ENCODE measurements at places on chromosomes 11 and 22.
A peak's percentile ranks its signal among the peaks of the same experiment; 100 is the strongest.

- no peak for DNase-seq
Measured at GRCh38 chr22:50243685-50244419, 971 bp downstream of the TUBGCP6 start.

DNA sequence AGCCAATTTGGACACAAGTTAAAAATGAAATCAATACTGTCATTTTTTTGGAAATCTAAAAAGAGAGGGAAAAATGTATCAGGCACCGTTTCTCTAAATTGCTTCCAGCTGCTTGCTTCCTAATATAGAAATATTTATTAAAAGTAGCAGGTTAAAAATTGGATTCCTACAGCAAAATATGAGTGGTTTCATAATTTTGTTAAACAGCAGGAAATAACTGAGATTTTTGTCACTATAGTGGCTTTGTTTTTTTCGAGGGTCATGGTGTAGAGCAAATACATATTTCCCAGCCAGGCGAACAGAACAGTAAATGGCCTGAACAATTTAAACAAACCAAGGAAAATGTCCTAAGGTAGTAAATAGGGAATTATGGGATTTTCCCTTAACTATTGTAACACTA lies 159.7 kb downstream of the DDX10 start:
- no peak for DNase-seq

DNA sequence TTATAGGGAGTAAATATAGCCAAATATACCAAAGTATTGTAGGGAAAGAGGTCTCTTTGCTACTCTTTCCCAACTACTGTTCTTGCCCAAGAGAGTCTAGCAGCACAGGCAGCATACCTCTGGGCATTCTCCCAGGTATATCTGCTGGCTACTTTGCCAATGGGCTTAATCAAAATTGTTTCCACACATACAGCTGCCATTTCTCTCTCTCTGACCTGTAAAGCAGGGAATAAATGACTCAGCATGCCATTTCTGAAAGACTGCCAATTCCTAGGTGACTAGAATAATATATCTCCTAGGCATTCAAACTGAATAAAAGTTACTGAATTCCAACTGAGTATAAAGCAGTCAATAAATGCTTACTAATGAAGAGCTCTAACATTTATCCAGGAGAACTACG lies 44.6 kb downstream of the RDX start:
- no peak for DNase-seq

DNA sequence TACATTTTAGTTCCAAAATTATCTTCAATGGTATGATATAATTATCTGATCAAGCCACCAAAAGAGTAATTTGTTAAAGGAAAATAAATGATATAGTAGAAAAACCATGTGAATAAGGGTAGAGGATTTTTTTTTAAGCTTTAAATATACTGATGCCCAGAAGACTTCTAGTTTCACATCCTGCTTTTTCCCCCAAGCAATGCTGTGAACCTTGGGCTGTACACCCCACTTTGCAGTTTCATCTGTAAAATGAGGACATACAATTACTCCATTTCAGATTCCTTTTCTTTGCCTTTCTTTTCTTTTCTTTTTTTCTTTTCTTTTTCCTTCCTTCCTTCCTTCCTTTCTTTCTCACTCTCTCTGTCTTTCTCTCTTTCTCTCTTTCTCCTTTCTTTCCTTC lies 1125.4 kb downstream of the DLG2 start:
- DNase-seq = no peak

GRCh38 chr11:86129740-86130540 lies 61.1 kb upstream of the PICALM start:
- DNase-seq = no peak

- DNase-seq = no peak
Measured at GRCh38 chr22:46739094-46739870, 1.2 kb upstream of the CERK start.

GRCh38 chr11:111355101-111355500 lies 24.0 kb downstream of the POU2AF1 start:
- DNase-seq = no peak

- DNase-seq = no peak
Measured at GRCh38 chr22:37045958-37046357, 5.6 kb upstream of the KCTD17 start.

GRCh38 chr22:39309364-39309861 lies 10.0 kb downstream of the RPL3 start:
- no peak for DNase-seq

DNA sequence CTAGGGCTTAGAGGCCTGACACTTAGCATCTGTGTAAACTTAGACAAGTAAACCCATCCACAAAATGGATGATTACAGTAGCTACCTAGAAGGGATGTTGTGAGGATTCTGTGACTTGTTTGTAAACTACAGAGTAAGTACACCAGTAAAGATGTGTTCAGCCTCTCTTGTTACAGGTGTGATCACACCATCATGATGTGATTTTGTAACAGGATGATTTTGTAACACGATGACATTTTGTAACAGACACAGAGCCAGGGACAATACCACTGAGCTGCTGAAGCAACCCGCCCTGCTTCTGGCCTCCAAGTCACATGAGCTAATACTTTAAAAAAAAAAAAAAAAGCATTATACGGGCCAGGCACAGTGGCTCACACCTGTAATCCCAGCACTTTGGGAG lies 17.0 kb downstream of the FADD start:
- no peak for DNase-seq

- DNase-seq = no peak
Measured at GRCh38 chr22:20092477-20092854, 12.4 kb downstream of the DGCR8 start.

GRCh38 chr11:127675581-127675980 lies 675.0 kb upstream of the KIRREL3 start:
- DNase-seq = no peak

- DNase-seq = no peak
Measured at GRCh38 chr11:66543263-66544107, 2.4 kb downstream of the ZDHHC24 start.

GRCh38 chr11:35272391-35272902 lies 133.5 kb downstream of the CD44 start:
- DNase-seq = peak; percentile 9

GRCh38 chr11:5625281-5625680 lies 480 bp downstream of the TRIM34 start:
- DNase-seq = no peak

GRCh38 chr11:44992181-44992582 lies 41.5 kb upstream of the TP53I11 start:
- DNase-seq = no peak

DNA sequence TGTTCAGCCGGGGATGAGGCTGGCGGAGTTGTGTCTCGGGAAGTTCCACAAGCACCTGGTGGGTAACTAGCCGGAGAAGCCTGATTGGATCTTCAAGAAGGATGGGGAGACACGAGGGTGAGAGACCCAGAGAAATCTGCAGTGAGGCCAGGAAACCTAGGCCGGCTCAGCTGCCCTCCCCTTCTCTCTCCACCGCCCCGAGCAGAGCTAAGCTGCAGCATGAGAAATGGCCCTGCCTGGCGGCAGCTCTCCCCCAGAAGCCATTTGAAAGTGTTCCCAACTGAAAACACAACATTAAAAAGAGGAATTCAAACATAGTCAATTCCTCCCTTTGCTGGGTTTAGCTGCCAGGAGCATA lies 77.8 kb upstream of the SHISAL1 start:
- DNase-seq = no peak

DNA sequence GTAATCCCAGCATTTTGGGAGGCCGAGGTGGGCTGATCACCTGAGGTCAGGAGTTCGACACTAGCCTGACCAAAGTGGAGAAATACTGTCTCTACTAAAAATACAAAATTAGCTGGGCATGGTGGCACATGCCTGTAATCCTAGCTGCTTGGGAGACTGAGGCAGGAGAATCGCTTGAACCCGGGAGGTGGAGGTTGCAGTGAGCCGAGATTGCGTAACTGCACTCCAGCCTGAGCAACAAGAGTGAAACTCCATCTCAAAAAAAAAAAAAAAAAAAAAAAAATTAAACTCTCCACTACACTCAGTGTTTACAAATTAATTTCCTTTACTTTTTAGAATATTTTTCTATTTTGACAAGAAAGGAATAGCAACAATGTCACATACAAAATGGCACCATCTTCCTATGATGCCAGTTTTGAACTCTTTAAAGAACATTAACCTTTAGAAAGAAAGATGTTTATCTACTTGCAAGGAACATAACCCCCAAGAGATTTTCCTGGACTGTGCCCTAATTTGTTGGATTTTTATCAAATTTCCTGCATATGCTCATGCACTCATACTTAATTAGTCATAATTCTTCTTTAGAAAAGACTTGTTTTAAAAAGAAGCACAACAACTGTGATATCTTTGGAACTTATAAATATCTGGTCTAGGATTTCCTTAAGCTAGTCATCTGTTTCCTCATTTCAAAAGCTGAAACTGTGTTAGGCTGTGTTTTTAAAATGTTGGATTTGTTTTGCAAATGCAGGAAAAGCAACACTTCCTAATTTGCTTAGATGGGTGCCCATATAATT lies 22.6 kb upstream of the HIPK3 start:
- DNase-seq = no peak

GRCh38 chr11:109148669-109149068 lies 273.3 kb upstream of the C11orf87 start:
- peak; percentile 27 for DNase-seq

DNA sequence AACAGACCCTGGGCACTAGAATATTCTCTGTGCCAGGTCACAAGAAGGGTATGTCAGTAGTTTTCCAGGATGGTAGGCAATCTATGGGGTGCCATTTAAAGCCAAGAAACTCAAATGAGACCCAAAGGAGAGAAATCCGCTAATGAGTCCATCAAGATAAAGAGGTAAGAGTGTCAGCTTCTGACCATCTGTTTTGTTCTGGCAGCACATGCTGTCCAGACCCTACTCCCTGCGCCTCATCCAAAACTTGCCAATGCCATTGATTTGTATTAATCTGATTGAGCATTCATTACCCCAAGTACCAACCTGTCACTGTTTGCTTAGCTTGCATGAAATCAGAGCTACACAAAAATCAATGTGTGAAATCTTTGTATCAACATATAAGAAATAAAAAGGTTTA lies 229.0 kb downstream of the BLID start:
- no peak for DNase-seq

- DNase-seq = no peak
Measured at GRCh38 chr22:45451972-45452371, 38.5 kb downstream of the RIBC2 start.

GRCh38 chr11:1734641-1735081 lies 15.7 kb downstream of the IFITM10 start:
- no peak for DNase-seq

- no peak for DNase-seq
Measured at GRCh38 chr11:38160433-38160832, 1562.4 kb upstream of the RAG2 start.

DNA sequence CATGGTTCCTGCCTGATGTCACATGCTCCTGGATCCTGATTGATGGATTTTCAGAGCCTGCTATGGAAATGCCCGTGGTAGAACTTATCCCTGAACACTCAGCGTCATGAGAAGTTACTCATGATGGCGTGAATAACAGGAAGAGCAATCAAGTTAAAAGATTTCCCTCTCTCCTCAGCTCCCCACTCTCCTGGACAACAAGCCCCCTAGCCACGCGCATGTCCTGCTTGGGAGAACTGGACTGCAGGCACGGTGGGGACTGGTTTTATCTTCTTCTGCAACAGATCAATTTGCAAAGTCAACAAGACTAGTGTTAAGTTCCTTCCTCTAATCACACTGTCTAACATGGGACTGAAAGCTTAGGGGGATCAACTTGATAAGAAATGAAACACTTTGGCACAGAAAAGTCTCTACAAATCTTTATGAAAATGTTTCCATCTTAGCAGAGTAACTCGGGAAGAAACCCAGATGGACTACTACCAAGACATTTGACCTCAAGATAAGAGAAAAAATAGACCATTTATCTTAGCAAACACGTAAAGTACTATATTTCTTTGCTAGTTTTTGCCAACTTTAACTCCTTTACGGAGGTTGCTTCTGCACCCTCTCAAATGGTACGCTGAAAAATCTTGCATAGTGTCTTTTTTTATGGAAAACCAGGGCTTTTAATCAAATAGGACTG lies 27.6 kb downstream of the POU2AF1 start:
- no peak for DNase-seq

GRCh38 chr11:21975242-21975641 lies 217.6 kb upstream of the ANO5 start:
- no peak for DNase-seq

DNA sequence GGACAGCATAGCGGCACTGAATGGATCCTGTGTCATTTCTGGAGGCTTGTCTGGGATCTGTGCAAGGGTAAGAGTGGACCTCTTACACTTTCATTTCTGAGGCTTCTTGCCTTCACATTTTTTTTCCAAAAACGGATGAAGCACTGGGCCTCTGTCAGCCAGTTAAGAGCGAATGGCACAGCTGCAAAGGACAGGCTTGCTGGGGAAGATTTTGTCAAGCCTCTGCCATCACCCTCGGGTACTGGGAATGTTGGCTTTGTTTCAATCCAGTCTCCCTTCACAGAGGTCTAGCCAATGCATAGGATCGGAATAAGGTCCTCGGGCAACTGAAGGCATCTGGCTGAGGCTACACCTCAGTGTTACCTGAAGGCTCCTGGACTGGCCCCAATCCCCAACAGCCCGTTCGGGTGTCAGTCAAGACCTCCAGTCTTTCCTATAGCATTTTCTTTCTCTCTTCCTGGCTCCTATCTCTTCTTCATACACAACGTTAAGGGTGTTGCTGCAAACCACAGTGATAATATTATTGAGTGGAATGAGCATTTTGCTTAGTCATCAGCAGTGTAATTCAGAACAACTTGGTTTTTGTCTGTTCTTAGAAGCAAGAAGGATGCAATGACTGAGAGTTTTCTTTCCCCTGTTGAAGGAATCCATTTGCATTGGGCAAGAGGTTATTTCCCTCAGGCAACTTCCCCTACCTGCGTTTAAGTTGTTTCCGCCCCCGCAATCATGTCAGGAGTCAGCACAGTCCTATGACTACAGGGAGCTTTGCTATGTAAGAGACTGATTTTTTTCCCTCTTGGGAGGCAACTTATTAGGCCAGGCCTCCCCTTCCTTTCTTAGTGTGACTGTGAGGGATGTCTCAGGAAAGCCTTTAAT lies 22.8 kb downstream of the NPAT start:
- DNase-seq = no peak

- no peak for DNase-seq
Measured at GRCh38 chr22:48321986-48322545, 1505.6 kb downstream of the BRD1 start.

- DNase-seq = no peak
Measured at GRCh38 chr11:45844822-45845578, 2.3 kb upstream of the CRY2 start.

- no peak for DNase-seq
Measured at GRCh38 chr11:18721561-18722292, 4.3 kb downstream of the IGSF22 start.

GRCh38 chr11:20013346-20014066 lies 146.8 kb downstream of the DBX1 start:
- DNase-seq = no peak

DNA sequence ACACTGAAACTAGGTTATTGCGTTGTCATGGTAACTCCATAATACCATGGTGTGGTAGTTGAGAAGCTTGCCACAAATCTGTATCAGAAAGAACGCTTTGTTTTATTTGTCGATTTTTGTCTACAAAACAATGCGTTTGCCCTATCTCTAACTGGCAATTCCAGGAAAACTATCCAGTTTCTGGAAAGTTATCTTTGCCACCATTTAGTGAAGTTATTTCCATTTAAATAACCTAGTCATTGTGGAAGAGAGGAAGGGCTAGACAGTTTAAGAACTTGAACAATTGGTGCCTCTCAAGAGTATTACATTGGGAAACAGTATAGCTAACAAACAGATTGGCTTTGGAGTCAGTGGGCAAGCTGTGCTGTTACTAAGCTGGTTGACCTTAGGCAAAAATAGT lies 7.9 kb downstream of the HSD17B12 start:
- DNase-seq = no peak
